Ovary (tissue), 10 donors: ENCODE measurements at places on chromosomes 5 and 9. TPM values are rescaled to one million over a fixed set of nuclear protein-coding genes. Genes with fewer than 3 reads are reported as not detected.

GRCh38 chr5:39533749-39534148 lies 109.0 kb upstream of the DAB2 start:
- no peak overlapping the region for H3K27ac ChIP-seq
- peaks cover 2% of the 10 kb centered on the region for H3K4me1 ChIP-seq
- no peaks in the 10 kb centered on the region for H3K36me3 ChIP-seq
- H3K4me3 ChIP-seq: no peak overlapping the region
- no peak for DNase-seq

GRCh38 chr5:113105693-113106280 lies 129.2 kb downstream of the DCP2 start:
- peaks cover 6% of the 10 kb centered on the region for H3K4me1 ChIP-seq
- no peaks in the 10 kb centered on the region for H3K36me3 ChIP-seq
- DNase-seq: no peak
- H3K4me3 ChIP-seq: no peak overlapping the region
- H3K27me3 ChIP-seq: no peaks in the 10 kb centered on the region
- H3K27ac ChIP-seq: no peak overlapping the region

DNA sequence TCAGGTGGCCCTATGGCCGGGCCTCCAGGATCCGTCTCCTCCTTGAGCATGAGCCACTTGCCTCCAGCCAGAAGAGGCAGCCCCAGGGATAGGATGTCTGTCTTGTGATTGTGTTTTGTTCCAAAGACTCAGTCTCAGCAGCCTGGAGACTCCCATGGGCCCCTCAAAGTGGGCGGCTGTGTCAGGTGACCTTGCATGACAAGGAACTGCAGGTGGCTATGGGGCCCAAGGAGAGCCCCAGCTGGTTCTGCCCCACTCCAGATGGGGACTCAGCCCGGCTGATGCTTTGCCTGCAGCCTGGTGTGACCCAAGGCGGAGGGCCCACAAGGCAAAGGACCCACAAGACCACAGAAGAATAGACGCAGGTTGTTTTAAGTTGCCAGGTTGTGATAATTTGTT lies 284.3 kb upstream of the IRX4 start:
- no peaks in the 10 kb centered on the region for H3K36me3 ChIP-seq
- H3K27ac ChIP-seq: no peak overlapping the region
- no peak for DNase-seq

DNA sequence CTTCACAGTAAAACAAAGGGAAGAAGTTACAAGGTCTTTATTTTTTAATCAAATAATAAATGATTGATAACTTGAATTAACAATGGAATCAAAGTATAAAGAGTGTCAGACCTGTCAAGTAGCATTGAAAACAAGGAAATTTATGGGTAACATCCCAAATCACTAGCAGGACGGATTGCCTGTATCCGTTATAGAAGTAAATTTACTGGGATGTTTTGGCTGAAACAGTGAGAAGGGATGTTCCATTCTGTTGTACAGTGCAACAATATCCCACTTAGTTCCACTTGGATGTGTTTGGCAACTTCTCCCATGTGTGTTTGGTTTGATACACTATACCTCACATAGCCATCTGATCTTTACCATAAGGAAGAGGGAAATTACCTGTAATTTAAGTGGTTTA lies 421.0 kb upstream of the CHD1 start:
- no peaks in the 10 kb centered on the region for H3K36me3 ChIP-seq
- no peak overlapping the region for H3K27ac ChIP-seq
- no peaks in the 10 kb centered on the region for H3K27me3 ChIP-seq
- no peak for DNase-seq
- no peak overlapping the region for H3K4me3 ChIP-seq

DNA sequence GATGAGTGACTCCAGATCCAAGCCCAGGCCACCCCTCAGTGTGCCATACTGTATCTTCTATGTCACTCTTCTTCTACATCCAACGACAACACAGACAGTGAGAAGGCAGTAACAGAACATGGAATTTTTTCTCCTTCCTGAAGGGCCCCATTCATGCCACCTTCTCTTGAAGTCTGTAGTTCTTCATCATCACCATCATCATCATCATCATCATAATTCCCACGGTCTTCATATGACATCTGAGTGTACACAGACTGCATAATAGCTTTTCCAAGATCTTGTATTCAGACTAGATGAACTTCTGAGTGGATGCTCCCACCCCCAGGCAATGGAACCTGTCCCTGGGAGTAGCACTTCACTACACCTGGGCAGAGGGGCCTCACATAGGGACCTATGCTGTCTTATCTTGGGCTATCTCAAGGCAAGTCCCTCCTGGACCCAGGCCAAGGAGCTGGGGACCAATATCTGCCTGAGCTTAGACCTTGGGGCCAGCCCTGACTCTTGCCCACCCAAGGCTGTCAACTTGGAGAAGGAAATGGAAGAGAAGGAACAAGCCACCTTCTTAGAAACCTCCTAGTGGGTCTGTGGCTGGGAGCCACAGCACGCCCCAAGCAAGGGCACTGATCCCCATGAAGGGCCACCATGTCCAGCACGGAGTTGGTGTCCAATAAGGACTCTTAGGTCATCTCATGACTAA lies 159.1 kb downstream of the FSTL4 start:
- H3K27ac ChIP-seq: no peak overlapping the region
- no peaks in the 10 kb centered on the region for H3K27me3 ChIP-seq
- no peak for DNase-seq
- H3K4me1 ChIP-seq: no peaks in the 10 kb centered on the region

QRFP gene
- not detected for total RNA-seq

GRCh38 chr9:108045851-108046250 lies 556.3 kb upstream of the KLF4 start:
- no peak overlapping the region for H3K27ac ChIP-seq
- no peak overlapping the region for H3K4me3 ChIP-seq
- no peaks in the 10 kb centered on the region for H3K36me3 ChIP-seq
- H3K4me1 ChIP-seq: no peaks in the 10 kb centered on the region
- no peaks in the 10 kb centered on the region for H3K27me3 ChIP-seq
- no peak for DNase-seq

GRCh38 chr5:132222649-132223038 lies 5.0 kb downstream of the P4HA2 start:
- no peaks in the 10 kb centered on the region for H3K36me3 ChIP-seq
- DNase-seq: no peak
- no peak overlapping the region for H3K27ac ChIP-seq
- no peaks in the 10 kb centered on the region for H3K27me3 ChIP-seq

DNA sequence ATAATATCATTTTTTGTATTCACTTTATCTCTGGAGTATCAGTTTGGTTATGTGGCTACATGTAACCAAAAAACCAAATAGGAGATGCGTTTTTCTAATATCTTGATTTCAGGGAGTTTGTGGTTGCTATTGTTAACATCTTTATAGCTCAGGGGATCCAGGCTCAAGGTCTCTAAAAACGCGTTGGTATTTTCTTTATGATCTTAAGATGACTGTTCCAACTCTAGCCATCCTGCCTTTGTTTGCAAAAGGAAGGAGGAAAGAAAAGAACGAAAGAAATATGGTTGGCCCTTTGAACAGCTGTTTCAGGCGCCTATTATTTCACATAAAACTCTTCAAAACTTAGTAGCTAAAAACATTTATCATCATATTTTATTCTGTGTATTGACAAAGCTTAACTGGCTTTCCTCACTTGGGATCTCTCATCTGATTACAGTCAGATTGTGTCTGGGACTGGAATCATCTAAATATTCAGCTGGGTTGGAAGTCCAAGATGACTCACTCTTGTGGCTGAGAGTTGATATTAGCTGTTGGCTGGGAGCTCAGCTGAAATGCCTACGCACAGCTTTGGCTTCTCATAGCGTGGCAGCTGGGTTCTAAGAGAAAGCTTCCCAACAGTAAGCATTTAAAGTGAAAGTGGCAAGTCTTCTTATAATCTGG lies 60.1 kb downstream of the FAM174A start:
- no peaks in the 10 kb centered on the region for H3K27me3 ChIP-seq
- H3K36me3 ChIP-seq: no peaks in the 10 kb centered on the region
- H3K4me3 ChIP-seq: no peak overlapping the region
- H3K27ac ChIP-seq: no peak overlapping the region
- no peaks in the 10 kb centered on the region for H3K4me1 ChIP-seq

DNA sequence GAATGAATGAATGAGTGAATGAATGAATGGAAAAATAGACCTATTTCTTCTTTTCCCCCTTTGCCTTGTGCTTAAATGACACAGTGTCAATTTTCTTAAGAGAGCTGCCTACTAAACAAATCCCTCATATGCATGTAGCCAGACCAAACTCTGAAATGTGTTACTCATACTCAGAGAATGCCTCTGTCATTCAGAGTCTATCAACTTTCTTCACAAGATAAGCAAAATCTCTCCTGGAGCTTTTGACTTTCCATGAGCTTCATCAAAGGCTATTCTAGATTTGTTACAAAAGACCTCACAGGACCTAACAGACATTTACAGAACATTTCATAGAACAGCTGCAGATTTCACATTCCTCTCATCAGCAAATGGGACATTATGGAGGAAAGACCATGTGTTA lies 275.7 kb upstream of the MSX2 start:
- H3K4me1 ChIP-seq: no peaks in the 10 kb centered on the region
- no peak for DNase-seq
- H3K27me3 ChIP-seq: no peaks in the 10 kb centered on the region
- no peak overlapping the region for H3K4me3 ChIP-seq
- H3K27ac ChIP-seq: no peak overlapping the region
